ENCODE measurements at places on chromosomes 13 and 19. TPM values are rescaled to one million over a fixed set of nuclear protein-coding genes. Genes with fewer than 3 reads are reported as not detected.

Gene ALG11
- polyA plus RNA-seq, result 34.9 TPM

Gene ZNF439
- polyA plus RNA-seq, result 20.8 TPM

Gene NUCB1
- 209 TPM for polyA plus RNA-seq

- no peak for DNase-seq
Observed at GRCh38 chr13:113942591-113943103, 31.2 kb downstream of the C13orf46 start.

DNA sequence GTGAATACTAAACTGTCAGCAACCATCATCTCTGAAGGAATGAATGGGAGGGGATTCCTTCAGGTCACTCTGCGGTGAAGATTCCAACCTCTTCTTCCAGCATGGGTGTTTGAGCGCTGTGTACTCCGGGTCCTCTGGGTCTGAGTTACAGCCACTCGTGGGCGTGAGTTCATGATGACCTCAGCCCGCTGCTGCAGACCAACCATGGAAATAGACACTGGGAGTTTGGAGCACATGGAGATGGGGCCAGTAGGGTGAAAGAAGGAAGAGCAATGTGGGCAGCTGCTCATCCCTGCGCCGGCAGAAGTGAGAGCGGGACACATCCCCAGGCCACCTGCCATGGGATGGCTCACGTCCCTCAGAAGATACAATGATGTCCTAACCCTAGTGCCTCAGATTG, 16.8 kb upstream of the RAB20 start:
- DNase-seq, result no peak

DNA sequence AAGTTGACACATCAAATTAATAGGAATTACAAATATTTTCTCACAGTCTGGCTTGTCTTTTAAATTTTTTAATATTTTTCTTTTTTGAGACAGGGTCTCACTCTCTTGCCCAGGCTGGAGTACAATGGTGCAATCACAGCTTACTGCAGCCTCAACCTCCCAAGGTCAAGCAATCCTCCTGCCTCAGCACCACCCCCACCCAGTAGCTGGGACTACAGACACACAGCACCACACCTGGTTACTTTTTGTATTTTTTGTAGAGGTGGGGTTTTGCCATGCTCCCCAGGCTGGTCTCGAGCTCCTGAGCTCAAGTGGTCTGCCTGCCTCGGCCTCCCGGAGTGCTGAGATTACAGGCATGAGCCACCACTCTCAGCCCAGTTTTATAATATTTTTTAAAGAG, 72.0 kb downstream of the SPATA13 start:
- DNase-seq, result no peak
